ENCODE measurements at places on chromosomes 5 and 9. TPM values are rescaled to one million over a fixed set of nuclear protein-coding genes. Genes with fewer than 3 reads are reported as not detected.

The DCTN4 gene
- total RNA-seq = 30.6 TPM

The TEX48 gene
- total RNA-seq = not detected

The TGFBI gene
- 23.9 TPM for total RNA-seq

The ADAMTS2 gene
- 9.1 TPM for total RNA-seq

The SRP19 gene
- 42.3 TPM for total RNA-seq

The CAVIN4 gene
- not detected for total RNA-seq

The IL4 gene
- total RNA-seq = not detected

The PTGS1 gene
- total RNA-seq = 2.1 TPM

The CCL27 gene
- total RNA-seq = not detected

The JMY gene
- total RNA-seq = 15.8 TPM

DNA sequence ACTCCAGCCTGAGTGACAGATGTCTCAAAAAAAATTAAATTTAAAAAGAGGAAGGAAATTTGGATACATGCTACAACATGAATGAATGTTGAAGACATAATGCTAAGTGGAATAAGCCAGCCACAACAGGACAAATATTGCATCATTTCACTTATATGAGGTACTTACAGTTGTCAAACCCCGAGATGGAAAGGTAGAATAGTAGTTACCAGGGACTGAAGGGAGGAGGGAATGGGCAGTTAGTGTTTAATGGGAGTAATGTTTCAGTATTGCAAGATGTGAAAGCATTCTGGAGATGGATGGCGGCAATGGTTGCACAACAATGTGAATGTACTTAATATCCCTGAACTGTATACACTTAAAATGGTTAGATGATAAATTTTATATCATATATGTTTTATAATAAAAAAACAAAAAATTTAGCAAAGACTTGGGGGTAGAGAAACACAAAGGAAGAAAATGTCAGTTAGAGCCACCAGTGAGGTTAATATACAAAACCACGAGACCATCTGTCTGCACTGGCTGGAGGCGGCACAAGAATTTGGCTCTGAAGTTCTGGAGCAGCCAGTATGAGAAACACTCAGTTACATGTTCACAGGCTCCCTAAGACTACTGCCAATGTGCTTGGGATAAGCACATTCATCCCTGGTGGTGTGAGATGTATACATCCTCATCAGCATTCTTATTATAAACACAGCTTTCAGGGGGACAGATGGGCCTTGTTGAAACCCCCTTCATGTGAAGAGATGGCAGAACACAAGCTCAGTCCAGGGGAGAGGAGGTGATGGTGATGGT is 37.0 kb upstream of the RPS23 start:
- no peaks in the 10 kb centered on the region for H3K27me3 ChIP-seq
- H3K36me3 ChIP-seq = no peaks in the 10 kb centered on the region
- H3K27ac ChIP-seq = no peak overlapping the region
- H3K4me3 ChIP-seq = no peak overlapping the region
- no peak for DNase-seq
- H3K4me1 ChIP-seq = no peaks in the 10 kb centered on the region

DNA sequence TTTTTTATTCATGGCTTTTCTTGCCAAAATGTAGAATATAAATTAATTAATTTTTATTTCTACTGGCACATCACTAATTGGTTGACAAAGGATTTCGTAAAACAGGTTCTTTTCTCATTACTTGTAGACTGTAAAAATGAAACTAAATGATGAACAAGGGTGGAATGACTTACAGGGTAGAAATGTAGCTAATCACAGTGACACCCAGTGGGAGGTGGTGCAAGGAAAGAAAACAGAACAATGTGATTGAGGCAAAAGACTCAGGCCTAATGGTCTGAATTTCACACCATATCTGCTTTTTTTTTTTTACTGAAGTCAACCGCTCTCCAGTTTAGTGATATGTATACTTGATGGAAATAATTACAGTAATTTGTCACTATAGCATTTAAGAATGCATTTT is 28.9 kb downstream of the GABRG2 start:
- no peak overlapping the region for H3K27ac ChIP-seq
- no peak for DNase-seq
- no peaks in the 10 kb centered on the region for H3K27me3 ChIP-seq
- no peaks in the 10 kb centered on the region for H3K4me1 ChIP-seq
- H3K4me3 ChIP-seq = no peak overlapping the region

DNA sequence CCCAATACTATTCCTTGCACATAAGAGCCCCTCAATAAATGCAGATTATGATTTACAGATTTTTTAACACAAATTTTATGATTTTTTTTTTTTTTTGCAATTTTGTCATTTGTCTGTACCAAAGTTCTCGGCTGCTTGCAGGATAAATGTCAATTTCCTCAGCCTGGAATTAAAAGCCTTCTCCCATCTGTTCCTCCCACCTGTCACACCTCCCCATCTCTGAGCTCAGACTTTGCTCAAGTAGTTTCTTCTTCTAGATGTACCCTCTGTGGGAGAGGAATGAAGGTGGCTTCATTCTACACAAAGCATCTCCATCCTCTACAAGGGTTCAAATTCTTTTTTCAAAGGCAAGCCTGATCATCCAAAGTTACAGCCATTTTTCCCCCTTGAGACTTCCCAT is 153.7 kb upstream of the GRAMD2B start:
- no peak overlapping the region for H3K27ac ChIP-seq
- H3K4me3 ChIP-seq = no peak overlapping the region

DNA sequence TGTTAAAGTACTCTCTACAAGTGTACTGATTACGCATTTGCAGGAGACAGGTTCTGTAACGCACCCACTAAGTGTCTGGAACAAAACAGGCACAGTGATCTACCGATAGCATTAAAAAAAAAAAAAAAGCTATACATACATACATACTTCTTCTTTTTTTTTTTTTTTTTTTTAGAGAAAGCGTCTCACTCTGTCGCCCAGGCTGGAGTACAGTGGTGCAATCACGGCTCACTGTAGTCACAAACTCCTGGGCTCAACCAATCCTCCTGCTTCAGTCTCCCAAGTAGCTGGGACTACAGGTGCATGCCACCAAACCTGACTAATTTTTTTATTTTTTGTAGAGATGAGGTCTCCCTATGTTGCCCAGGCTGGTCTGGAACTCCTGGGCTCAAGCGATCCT is 7.6 kb downstream of the KIF24 start:
- no peaks in the 10 kb centered on the region for H3K27me3 ChIP-seq
- H3K36me3 ChIP-seq = no peaks in the 10 kb centered on the region
- H3K4me1 ChIP-seq = no peaks in the 10 kb centered on the region
- DNase-seq = no peak

DNA sequence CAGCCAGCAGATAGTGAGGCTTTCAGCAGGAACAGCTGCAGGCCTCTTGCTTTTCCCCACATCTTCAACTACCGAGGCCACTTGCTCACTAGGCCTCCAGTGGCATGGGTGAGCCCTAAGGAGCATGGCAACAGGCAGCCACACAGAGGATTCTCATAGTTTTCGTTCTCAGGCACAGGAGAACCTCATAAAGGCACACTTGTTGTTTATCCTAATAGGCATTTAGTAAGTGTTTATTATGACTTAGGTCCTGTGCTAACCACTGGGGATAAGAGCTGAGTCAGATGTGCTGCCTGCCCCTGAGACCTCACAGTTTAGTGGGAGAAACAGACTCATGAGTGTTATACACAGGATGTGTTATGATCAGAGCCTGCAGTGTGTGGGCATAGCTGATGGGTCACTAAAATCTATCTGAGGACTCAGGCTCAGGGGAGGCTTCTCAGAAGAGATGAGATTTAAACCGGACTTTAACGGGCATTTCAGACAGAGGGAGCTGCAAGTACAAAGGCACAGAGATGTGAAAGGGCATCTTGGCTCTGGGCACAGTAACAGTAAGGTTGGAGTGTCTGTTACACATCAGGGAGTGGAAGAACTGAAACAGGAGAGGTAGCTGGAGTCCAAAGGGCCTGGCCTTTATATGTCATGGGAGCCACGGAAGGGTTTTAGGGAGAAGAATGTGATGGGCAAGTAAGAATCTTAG is 21.0 kb upstream of the HEMGN start:
- no peak overlapping the region for H3K27ac ChIP-seq
- no peaks in the 10 kb centered on the region for H3K36me3 ChIP-seq
- H3K4me1 ChIP-seq = no peaks in the 10 kb centered on the region
- no peak for DNase-seq
- no peak overlapping the region for H3K4me3 ChIP-seq

DNA sequence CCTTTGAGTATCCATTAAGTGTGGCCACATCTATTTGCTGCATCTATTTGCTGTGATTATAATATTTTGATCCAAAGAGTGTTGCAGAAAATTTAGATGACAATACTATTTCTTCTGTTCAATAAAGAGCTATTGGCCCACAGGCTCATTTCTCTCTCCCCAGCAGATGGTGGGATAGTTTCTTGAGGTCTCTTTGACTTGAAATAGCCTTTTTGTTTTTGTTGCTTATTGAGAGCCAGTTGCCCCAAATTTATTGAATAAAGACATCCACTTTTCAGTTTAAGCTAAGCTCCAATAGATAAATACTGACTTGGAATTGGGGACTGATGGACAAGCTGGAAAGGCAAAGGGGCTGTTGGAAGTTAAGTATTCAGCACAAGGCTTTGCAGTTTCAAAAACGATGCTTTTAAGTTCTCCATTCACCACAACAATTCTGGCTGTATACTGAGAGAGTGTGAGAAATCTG is 290.1 kb upstream of the MPDZ start:
- H3K36me3 ChIP-seq = no peaks in the 10 kb centered on the region
- no peaks in the 10 kb centered on the region for H3K4me1 ChIP-seq
- no peak overlapping the region for H3K4me3 ChIP-seq
- no peak overlapping the region for H3K27ac ChIP-seq

DNA sequence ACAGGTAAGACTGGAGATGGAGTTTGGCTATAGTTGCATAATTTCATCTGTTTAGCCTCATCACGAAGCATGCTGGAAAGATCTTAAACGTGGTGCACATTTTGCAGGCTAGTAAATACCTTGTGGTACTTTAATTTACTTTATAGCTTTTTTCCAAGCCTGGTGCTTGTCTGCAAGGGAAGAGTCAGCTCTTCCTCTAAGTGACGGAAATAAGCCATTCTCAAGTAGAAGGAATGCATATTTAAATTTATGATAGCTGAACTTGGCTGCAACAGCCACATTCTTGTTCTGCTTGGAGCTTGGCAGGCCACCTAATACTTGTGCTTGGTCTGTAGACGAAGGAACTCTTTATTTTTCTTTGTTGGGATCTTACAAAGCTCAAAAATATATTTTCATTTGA is 188.0 kb upstream of the PIK3R1 start:
- no peaks in the 10 kb centered on the region for H3K27me3 ChIP-seq
- no peaks in the 10 kb centered on the region for H3K36me3 ChIP-seq
- H3K27ac ChIP-seq = no peak overlapping the region
- no peak for DNase-seq

GRCh38 chr9:83061990-83062650 is 822 bp downstream of the RASEF start:
- H3K27ac ChIP-seq = peak overlapping the region; percentile 99
- H3K4me3 ChIP-seq = peak overlapping the region; percentile 59
- no peaks in the 10 kb centered on the region for H3K27me3 ChIP-seq
- peaks cover 46% of the 10 kb centered on the region for H3K4me1 ChIP-seq
- peak; percentile 92 for DNase-seq

- H3K4me3 ChIP-seq = no peak overlapping the region
- no peaks in the 10 kb centered on the region for H3K36me3 ChIP-seq
- H3K4me1 ChIP-seq = no peaks in the 10 kb centered on the region
- no peaks in the 10 kb centered on the region for H3K27me3 ChIP-seq
- no peak overlapping the region for H3K27ac ChIP-seq
- DNase-seq = no peak
These were observed 58.1 kb downstream of the SLIT3 start for GRCh38 chr5:169242849-169243186.

- no peaks in the 10 kb centered on the region for H3K4me1 ChIP-seq
- no peaks in the 10 kb centered on the region for H3K36me3 ChIP-seq
- no peaks in the 10 kb centered on the region for H3K27me3 ChIP-seq
- no peak overlapping the region for H3K27ac ChIP-seq
These were observed 262.4 kb upstream of the KIF2A start for GRCh38 chr5:62043289-62044280.

All from body of pancreas (tissue), 4 donors.